Activated T-helper 1 cell treated with anti-CD3 and anti-CD28 coated beads, Interleukin-12 subunit alpha, Interleukin-12 subunit beta, Interleukin-2, Interleukin-4 antibody, amounts not matched to agents 30 ng/mL and 10 ng/mL and 1 ng/mL, durations not matched to agents 14 hours and 24 hours and 36 hours (primary cell): ENCODE measurements at places on chromosomes 2 and 18. TPM values are rescaled to one million over a fixed set of nuclear protein-coding genes. Genes with fewer than 3 reads are reported as not detected.

GRCh38 chr2:21757805-21758430 is 634.1 kb downstream of the TDRD15 start:
- H3K27ac ChIP-seq: no peak overlapping the region
- H3K4me1 ChIP-seq: no peaks in the 10 kb centered on the region
- no peak for DNase-seq
- no peak overlapping the region for H3K4me3 ChIP-seq
- H3K27me3 ChIP-seq: no peaks in the 10 kb centered on the region

- no peaks in the 10 kb centered on the region for H3K27me3 ChIP-seq
- H3K27ac ChIP-seq: no peak overlapping the region
- DNase-seq: no peak
- no peaks in the 10 kb centered on the region for H3K4me1 ChIP-seq
These were observed 441.2 kb upstream of the ZNF804A start for GRCh38 chr2:184157141-184157540.

GRCh38 chr2:72010647-72011369 is 136.9 kb downstream of the CYP26B1 start:
- H3K27ac ChIP-seq: no peak overlapping the region
- no peaks in the 10 kb centered on the region for H3K36me3 ChIP-seq
- no peak for DNase-seq
- no peaks in the 10 kb centered on the region for H3K4me1 ChIP-seq

DNA sequence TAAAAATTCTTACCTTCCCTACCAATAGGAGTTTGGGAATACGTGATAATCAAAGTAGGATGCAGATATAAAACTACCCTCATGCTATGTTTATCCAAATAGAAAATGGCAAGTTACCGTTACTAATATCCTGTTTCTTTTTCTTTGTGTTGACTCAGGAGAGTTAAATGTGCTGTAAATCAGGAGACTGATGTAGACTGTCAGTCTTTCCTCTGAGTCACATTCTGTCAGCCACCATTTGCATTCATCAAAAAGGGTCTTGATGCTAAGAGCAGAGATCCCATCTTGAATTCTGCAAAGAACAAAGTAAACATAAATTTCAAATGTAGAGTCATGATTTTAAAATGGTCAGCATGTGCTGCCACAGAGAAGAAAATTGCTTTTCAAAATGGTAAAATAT is 712.8 kb downstream of the SOCS6 start:
- H3K4me1 ChIP-seq: no peaks in the 10 kb centered on the region
- no peak overlapping the region for H3K27ac ChIP-seq
- no peak overlapping the region for H3K4me3 ChIP-seq

OTOS gene
- total RNA-seq: not detected in 2 replicates

CNDP1 gene
- total RNA-seq: not detected in 2 replicates

DNA sequence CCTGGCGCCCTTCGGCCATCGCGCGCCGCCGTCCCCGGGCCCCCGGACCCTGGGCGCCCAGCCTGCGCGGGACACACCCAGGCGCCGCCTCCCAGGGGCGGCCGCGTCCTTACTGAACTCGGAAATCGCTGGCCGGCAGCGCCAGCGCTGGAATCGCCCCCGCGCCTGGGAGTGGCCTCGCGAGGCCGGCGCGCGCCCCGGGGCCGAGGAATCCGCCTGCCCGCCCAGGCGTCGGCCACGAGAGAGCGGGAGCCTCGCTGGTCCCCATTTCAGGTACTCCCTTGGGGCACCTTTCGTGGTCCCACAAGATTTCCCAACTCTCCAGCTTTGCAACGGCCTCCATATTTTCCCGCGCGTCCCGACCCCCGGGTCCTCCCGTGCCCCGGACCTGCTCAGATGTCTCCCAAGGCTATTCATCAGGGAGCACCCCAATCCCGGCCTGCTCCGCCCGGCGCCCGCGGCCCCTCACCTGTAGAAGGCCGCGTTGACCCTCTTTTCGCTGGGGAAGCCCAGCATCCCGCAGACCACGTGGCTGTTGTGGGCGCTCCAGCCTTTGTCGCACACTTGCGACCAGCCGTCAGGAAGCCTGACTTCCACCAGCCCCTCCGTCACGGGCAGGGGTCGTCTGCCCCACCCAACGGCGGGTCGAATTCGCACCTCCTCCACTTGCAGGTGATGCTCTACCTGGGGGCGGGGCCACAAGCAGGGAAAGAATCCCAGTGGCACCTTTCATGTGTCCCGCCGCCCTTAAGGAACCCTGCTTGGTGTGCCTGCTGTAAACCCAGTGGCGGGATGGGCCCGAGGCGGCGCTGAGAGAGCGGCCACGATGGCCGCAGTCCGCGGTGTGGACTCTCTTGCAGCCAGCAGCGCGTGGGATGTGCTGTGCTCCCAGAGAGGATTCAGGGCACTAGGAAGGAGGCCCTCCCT is 4.6 kb downstream of the LOXL3 start:
- peak overlapping the region; percentile 78 for H3K4me3 ChIP-seq
- H3K27ac ChIP-seq: no peak overlapping the region
- H3K27me3 ChIP-seq: peaks cover 40% of the 10 kb centered on the region
- H3K36me3 ChIP-seq: no peaks in the 10 kb centered on the region

PRKAG3 gene
- not detected in 2 replicates for total RNA-seq

METTL21A gene
- total RNA-seq: 33.2 and 36.1 TPM in 2 replicates

- H3K27ac ChIP-seq: no peak overlapping the region
- H3K4me1 ChIP-seq: no peaks in the 10 kb centered on the region
- no peaks in the 10 kb centered on the region for H3K36me3 ChIP-seq
- no peak for DNase-seq
- no peak overlapping the region for H3K4me3 ChIP-seq
These were observed 801.0 kb downstream of the LRRTM4 start for GRCh38 chr2:76721226-76721625.

FIGN gene
- not detected in 2 replicates for total RNA-seq

DNA sequence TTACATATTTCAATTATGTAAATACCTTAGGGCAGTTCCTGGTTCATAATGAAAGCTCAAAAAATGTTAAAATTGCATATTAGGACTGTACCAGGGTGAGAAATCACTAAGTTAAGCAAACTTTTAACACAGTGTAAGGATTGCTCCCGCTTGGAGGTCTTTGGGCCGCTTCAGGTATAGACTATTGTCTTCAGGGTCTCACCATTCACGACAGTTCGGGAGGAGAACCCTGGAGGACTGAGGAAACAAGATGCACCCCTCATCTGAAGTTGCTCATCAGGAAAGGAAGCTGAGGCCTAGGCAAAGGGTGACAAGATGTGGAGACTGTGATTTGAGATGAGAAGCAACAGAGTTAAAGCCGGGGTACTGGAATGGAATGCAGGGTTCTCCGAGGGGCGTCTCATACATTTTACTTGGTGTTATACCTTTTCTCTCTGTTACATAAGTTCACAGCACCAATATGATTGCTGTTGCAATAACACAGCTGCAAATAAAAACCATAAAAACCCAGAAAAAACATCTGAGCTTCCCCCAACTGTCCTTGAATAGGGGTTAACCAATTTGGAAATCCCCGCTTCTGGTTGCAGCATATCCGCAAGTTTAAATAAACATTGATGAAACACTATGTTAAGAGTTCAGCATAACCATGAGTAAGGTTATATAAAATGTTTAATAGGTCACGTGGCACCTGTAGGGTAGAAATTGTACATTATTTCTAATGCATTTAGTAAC is 40.1 kb downstream of the FBXO48 start:
- no peak overlapping the region for H3K27ac ChIP-seq
- H3K4me1 ChIP-seq: peaks cover 8% of the 10 kb centered on the region
- peaks cover under 1% of the 10 kb centered on the region for H3K36me3 ChIP-seq
- no peak for DNase-seq
- H3K27me3 ChIP-seq: peaks cover 4% of the 10 kb centered on the region

DHRS9 gene
- total RNA-seq: 1.6 and 2.3 TPM in 2 replicates

DNA sequence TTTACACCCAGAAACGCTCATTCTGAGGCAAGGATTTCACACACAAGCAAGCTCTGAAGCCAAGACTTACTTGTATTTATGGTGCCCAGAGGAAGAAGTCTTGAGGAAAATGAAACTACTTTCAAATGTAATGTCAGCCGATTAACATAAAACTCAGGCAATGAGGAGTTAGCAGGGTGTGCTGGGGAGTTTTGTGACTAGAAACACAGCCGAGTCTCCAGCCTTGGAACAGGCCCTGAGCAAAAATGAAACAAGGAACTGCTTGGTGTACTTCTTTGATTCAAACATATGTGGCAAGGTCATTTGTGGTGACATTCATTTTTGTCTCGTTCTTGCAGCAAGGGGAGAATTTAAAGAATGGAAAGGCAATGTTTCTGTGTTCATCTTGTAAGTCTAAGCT is 4.5 kb downstream of the DYTN start:
- H3K27me3 ChIP-seq: peaks cover 6% of the 10 kb centered on the region
- DNase-seq: no peak
- H3K4me1 ChIP-seq: no peaks in the 10 kb centered on the region
- no peaks in the 10 kb centered on the region for H3K36me3 ChIP-seq
- H3K4me3 ChIP-seq: no peak overlapping the region

- H3K27me3 ChIP-seq: no peaks in the 10 kb centered on the region
- no peak overlapping the region for H3K4me3 ChIP-seq
- peaks cover 11% of the 10 kb centered on the region for H3K36me3 ChIP-seq
- H3K4me1 ChIP-seq: no peaks in the 10 kb centered on the region
These were observed 47.1 kb downstream of the HS6ST1 start for GRCh38 chr2:128271597-128271910.

KRTCAP3 gene
- 3.5 and 5.7 TPM in 2 replicates for total RNA-seq

ITPRIPL1 gene
- 52.1 and 54.5 TPM in 2 replicates for total RNA-seq

FSHR gene
- not detected in 2 replicates for total RNA-seq

- no peak within 1 kb of the TSS for H3K4me3 ChIP-seq
- no peaks in the 10 kb centered on the region for H3K4me1 ChIP-seq
- no peak within 1 kb of the TSS for H3K27ac ChIP-seq
These were observed at the start of gene TWIST2 for GRCh38 chr2:238847841-238848690. Gene TWIST2, plus strand, starts transcription at chr2:238848085. Its CDS starts 131 bp downstream, at chr2:238848216.

DNA sequence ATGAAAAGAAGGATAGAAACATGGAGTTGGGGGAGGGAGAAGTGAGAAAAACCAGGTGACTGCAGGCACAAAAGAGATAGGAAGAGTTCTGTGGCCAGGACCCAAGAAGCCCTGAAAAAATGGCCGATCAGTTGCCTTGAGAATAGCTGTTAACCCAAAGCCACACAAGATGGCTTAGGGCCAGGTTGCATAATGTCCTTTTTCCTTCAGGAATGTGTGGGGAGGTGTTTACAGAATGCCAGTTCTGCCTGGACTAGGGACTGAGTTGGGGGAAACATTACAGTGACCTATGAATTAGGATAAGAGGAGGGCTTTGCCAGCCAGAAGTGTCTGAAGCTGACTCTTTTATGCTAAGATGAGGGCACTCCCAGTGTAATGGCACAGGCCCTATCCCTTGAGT is 17.1 kb downstream of the FAM110C start:
- H3K36me3 ChIP-seq: peaks cover 8% of the 10 kb centered on the region
- H3K4me3 ChIP-seq: no peak overlapping the region
- H3K4me1 ChIP-seq: peaks cover 84% of the 10 kb centered on the region
- DNase-seq: no peak

GRCh38 chr18:46313521-46313920 is 209.3 kb downstream of the HAUS1 start:
- no peak for DNase-seq
- H3K4me3 ChIP-seq: no peak overlapping the region
- no peaks in the 10 kb centered on the region for H3K36me3 ChIP-seq
- H3K4me1 ChIP-seq: peaks cover 12% of the 10 kb centered on the region

DNA sequence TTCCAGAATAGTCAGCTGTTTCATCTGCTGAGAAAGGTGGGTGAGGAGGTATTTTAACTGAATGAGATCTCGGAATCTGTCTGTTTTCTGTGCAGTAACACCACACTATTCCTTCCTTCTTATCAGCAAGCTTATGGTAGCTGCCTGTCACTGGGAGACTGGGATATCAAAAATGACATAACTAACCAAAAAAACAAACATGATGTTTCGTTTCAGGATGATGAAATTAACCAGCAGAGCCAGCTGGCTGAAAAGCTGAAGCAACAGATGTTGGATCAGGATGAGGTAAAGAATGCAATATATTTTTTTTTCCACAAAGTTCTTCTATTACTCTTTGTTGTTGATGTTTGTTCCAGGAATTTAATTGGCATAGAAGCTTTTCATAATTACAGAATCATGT is 59.8 kb upstream of the LYPD6B start:
- H3K27ac ChIP-seq: no peak overlapping the region
- H3K27me3 ChIP-seq: no peaks in the 10 kb centered on the region
- H3K36me3 ChIP-seq: peaks cover 14% of the 10 kb centered on the region
- no peak overlapping the region for H3K4me3 ChIP-seq
- H3K4me1 ChIP-seq: peaks cover 4% of the 10 kb centered on the region

DNA sequence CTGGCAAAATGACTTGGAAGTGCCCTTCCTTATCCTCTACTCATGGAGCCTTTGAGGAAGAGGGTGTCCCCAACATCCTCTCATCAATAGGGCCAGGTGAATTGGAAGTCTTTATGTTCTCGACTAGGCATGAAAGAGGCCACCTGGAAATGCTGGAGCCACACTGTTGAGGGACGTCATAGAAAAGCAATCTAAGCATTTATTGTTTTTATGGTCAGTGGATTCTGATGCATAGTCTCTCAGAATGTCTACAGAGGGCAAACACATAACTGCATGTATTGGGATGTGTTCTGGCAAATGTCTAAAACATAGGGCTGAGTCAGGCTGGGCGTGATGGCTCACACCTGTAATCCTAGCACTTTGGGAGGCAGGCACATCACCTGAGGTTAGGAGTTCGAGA is 246.6 kb upstream of the SP5 start:
- H3K27me3 ChIP-seq: peaks cover 3% of the 10 kb centered on the region

NOL4 gene
- total RNA-seq: not detected in 2 replicates

MARCHF4 gene
- total RNA-seq: not detected in 2 replicates

DNA sequence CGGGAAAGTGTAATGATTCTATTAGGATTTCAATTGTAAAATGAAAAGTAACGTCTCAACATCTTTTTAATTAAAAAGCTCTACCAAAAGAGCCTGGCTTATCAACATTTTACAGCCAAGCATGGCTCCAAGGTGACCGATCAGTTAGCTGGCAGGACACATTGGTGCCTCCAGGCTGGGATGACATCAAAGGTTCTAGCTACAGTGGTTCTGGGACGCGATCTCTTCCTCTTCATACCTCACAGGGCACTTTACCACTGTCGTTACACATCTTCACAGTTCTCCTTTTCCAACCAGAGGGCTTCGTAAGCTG is 693 bp downstream of the ORC2 start:
- H3K27ac ChIP-seq: peak overlapping the region; percentile 93
- peaks cover 53% of the 10 kb centered on the region for H3K4me1 ChIP-seq

TNFAIP6 gene
- total RNA-seq: not detected in 2 replicates

- H3K27me3 ChIP-seq: peaks cover 38% of the 10 kb centered on the region
- peaks cover 10% of the 10 kb centered on the region for H3K4me1 ChIP-seq
- no peak for DNase-seq
- H3K27ac ChIP-seq: no peak overlapping the region
- no peaks in the 10 kb centered on the region for H3K36me3 ChIP-seq
- no peak overlapping the region for H3K4me3 ChIP-seq
These were observed 193.5 kb upstream of the TCF4 start for GRCh38 chr18:55781481-55781957.

DNA sequence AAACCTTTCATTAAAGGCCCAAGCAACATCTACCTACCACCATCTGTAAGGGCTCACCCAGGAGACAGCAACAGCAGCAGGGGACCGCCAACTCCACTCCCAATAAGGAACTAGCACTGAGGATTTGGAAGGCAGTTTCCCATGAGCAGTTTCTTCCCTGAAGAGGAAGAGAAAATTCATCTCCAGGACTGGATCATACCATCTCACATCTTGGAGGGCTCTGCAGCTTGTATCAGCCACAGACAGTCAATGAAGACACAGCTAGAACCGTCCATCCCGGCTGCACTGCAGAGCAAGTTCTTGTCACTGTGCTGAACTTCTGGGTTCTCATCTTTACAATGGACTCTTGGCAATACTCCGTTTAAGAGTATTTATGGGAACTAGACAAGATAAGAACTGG is 2.8 kb upstream of the GYPC start:
- H3K4me3 ChIP-seq: no peak overlapping the region
- H3K27me3 ChIP-seq: peaks cover under 1% of the 10 kb centered on the region
- no peak overlapping the region for H3K27ac ChIP-seq
- DNase-seq: no peak
- peaks cover 11% of the 10 kb centered on the region for H3K36me3 ChIP-seq
